Activated T-helper 17 cell treated with anti-CD3 and anti-CD28 coated beads, Interleukin-2, amount 50 U/mL, for 72 hours (primary cell): ENCODE measurements at places on chromosomes 4 and X. TPM values are rescaled to one million over a fixed set of nuclear protein-coding genes. Genes with fewer than 3 reads are reported as not detected.

DNA sequence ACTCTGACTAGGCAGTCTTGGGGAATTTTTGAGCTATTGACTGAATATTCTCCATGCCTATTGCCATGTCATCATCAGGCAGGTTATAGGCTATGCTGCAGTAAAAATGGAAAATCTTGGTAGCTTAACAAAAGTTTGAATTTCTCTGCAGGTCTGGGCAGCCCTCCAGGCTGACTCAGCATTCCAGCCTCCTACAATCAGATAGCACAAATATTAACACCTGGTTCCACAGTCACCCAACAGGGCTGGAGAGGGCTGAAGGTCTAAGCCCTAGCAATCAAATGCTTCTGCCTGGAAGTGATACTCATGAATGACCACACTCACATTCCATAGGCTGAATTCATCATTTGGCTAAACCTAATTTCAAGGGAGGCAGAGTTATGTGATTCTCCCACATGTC, 9.6 kb upstream of the PPP3CA start:
- ATAC-seq, result no peak

- no peak for ATAC-seq
Observed at GRCh38 chr4:73275318-73275654, 16.7 kb upstream of the ANKRD17 start.

- no peak for ATAC-seq
Observed at GRCh38 chrX:114101081-114101480, 482.8 kb upstream of the HTR2C start.

Gene BMPR1B
- not detected for total RNA-seq
